ENCODE measurements at places on chromosomes 13 and 19. TPM values are rescaled to one million over a fixed set of nuclear protein-coding genes. Genes with fewer than 3 reads are reported as not detected.

DNA sequence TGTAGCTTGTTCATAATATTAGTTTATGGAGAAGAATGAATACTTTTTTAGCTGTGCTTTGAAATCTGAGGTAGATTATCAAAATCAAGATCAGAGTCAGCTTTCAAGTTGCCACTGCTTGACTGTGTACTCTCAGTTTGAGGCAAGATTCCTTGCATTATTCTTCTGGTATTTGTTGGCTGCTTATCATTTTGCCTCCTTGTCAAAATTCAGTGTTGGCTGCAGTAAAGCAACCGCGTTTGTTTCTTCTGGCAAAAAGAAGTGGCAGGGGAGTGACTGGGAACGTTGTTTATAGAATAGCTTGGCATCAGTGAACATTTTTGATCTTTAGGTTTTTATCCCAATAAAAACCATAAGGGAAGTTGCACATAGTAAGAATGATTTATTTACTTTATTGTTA is 419.3 kb upstream of the GPC6 start:
- H3K27ac ChIP-seq = no peak overlapping the region
- no peak overlapping the region for H3K4me3 ChIP-seq
- H3K27me3 ChIP-seq = no peaks in the 10 kb centered on the region
- no peaks in the 10 kb centered on the region for H3K36me3 ChIP-seq
- peaks cover 4% of the 10 kb centered on the region for H3K4me1 ChIP-seq

GRCh38 chr13:23922005-23922932 is 25.0 kb upstream of the C1QTNF9B start:
- no peak overlapping the region for H3K4me3 ChIP-seq
- H3K4me1 ChIP-seq = no peaks in the 10 kb centered on the region
- peaks cover 17% of the 10 kb centered on the region for H3K27me3 ChIP-seq

DNA sequence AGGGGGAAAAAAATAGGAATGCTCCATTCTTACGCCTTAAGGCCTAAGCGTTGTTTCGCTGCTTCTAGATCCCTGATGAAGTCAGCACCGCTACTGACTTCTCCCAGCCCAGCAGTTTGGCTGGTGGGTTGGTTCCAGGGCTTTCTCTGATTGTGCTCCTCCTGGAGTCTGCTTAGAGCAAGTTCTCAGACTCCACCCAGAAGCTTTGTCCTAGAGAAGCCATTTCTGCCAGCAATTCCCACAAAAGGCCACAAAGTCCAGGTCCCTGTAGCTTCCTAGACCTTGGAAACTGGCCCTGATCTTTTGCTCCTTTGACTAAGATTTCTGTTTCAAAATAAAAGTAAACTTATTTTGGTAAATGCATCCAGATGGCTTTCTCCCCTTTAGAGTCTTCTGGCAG is 65.4 kb downstream of the KCTD12 start:
- H3K4me3 ChIP-seq = no peak overlapping the region
- no peak for DNase-seq
- H3K27ac ChIP-seq = no peak overlapping the region
- H3K36me3 ChIP-seq = no peaks in the 10 kb centered on the region
- no peaks in the 10 kb centered on the region for H3K27me3 ChIP-seq
- no peaks in the 10 kb centered on the region for H3K4me1 ChIP-seq

DNA sequence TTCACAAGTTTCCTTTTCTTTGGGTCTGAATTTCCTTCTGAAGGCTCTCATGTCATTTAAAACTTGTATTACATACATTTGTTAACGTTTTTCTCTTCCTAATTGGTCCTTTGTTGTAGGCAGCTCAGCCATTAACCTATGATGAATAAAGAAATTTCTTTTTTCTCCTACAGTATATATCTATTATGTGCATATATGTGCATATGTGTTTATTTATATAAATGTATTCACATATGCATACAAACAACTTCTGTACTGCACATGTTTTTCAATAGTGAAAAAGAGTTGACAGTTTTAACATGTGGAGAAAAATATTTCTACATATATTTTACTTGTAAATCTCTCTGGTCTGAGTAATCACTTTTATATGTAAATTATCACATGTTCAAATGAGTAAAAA is 1674.9 kb upstream of the PCDH20 start:
- H3K36me3 ChIP-seq = no peaks in the 10 kb centered on the region
- H3K27ac ChIP-seq = no peak overlapping the region
- H3K4me1 ChIP-seq = no peaks in the 10 kb centered on the region
- H3K4me3 ChIP-seq = no peak overlapping the region
- DNase-seq = no peak

DNA sequence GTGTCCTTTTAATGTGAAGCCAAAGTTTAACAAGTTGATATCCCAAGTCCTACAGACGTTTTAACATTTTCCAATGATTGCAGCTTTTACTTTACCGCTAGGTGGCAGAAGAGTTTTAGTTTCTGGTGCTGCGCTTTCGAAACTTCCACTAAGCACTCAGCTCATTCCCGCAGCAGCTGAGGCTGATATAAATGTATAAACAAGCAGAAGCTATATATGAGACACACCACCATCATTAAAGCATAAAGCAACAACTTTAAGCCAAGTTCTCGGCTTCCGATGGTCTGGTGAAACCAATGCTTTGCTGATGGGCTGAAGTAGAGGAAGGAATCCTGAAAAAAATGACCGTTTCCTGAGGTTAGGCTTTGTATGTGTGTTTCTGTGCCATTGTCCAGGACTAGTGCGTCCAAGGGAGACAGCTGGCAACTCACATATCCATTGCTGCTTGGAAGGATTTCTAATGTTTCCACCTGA is 753.9 kb downstream of the OLFM4 start:
- no peaks in the 10 kb centered on the region for H3K36me3 ChIP-seq
- H3K27me3 ChIP-seq = no peaks in the 10 kb centered on the region
- peaks cover 5% of the 10 kb centered on the region for H3K4me1 ChIP-seq
- H3K4me3 ChIP-seq = no peak overlapping the region

DNA sequence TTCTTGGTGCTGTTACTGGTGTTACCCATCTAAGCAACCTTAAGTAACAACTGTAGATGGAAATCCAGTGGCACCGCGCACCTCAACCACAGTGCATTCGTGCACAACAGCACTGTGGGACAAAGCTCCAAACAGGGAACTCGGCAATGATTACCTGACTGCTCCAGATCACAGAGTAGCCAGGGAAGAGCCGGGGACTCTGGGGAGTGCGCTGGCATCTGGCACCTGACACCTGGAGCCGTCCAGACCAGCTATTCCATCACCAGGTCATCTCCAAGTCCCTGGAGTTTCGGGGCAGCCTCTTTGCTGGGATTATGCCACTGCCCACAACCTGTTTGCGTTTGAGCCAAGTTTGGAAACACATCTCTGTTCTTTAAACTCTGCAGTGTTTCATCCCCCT is 62.0 kb downstream of the COL4A1 start:
- H3K4me1 ChIP-seq = peaks cover 12% of the 10 kb centered on the region
- H3K36me3 ChIP-seq = no peaks in the 10 kb centered on the region
- H3K27me3 ChIP-seq = no peaks in the 10 kb centered on the region
- no peak overlapping the region for H3K4me3 ChIP-seq
- H3K27ac ChIP-seq = peak overlapping the region; percentile 83

DNA sequence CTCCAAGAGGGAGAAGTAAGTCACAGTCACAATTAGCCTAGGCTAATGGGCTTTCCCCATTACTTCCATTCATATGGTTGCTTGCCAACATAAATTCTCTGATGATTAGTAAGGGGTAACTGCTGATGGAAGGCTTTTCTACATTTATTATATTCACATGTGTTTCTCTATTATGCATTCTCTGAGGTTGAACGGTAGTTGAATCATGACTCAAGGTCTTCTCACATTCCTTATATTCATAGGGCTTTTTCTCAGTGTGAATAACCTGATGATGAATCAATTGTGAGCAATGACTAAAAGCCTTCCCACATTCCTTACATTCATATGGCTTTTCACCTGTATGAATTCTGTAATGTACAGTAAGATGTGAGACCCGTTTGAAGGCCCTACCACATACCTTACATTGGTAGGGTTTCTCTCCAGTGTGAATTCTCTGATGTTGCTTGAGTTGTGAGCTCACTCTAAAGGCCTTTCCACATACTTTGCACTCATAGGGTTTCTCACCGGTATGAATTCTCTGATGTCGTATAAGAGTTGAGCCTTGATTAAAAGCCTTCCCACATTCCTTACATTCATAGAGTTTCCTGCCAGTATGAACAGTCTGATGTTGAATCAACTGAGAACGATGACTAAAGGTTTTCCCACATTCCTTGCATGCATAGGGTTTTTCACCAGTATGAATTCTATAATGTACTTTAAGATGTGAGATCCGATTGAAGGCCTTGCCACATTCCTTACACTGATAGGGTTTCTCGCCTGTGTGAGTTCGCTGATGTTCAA is 9.3 kb downstream of the ZNF582 start:
- H3K4me3 ChIP-seq = no peak overlapping the region
- no peaks in the 10 kb centered on the region for H3K36me3 ChIP-seq
- DNase-seq = no peak
- H3K27me3 ChIP-seq = no peaks in the 10 kb centered on the region
- H3K27ac ChIP-seq = no peak overlapping the region

- no peak for DNase-seq
- no peak overlapping the region for H3K4me3 ChIP-seq
- no peaks in the 10 kb centered on the region for H3K4me1 ChIP-seq
- no peaks in the 10 kb centered on the region for H3K27me3 ChIP-seq
- no peaks in the 10 kb centered on the region for H3K36me3 ChIP-seq
Observed at GRCh38 chr19:6677495-6677882, 7.5 kb upstream of the TNFSF14 start.

DNA sequence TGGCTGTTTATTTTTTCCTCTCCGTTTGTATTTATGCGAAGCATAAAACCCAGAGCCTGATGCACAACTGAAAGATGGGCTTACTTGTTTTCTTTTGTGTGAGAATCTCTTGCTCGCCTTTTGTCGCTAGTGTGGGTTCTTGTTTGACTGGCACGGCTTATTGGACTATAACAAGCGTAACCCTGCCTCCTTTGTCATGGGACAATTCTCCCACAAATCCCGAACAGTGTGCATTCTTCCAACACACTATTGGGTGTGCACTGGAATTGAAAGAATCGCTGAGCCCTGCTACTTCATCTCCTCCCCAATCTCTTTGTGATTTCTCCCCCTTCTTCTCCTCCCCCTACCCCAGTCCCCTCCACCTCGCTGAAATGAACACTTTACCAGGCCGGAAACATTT is 110.8 kb downstream of the ZIC5 start:
- no peaks in the 10 kb centered on the region for H3K27me3 ChIP-seq
- no peak overlapping the region for H3K27ac ChIP-seq
- H3K36me3 ChIP-seq = no peaks in the 10 kb centered on the region
- no peaks in the 10 kb centered on the region for H3K4me1 ChIP-seq

GRCh38 chr13:44396701-44397580 is 23.3 kb downstream of the SERP2 start:
- no peaks in the 10 kb centered on the region for H3K36me3 ChIP-seq
- H3K4me1 ChIP-seq = no peaks in the 10 kb centered on the region
- DNase-seq = no peak
- H3K27ac ChIP-seq = peak overlapping the region; percentile 57
- H3K4me3 ChIP-seq = no peak overlapping the region

DNA sequence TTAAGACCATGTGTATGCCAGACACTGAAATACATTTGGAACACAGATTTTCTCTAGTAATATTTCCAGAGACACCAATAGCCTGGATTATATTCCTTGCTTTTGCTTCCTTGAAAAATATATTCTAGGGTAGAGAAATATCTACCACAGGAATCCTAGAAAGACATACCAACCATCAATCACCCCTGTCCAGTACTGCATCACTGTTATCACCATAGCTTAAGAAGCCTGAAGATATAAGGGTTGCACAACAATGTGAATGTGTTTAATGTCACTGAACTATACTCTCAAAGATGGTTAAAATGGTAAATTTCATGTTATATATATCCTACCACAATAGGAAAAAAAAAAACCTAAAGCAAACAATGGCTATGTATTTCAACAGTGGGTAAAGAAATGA is 163.6 kb downstream of the DIAPH3 start:
- H3K36me3 ChIP-seq = no peaks in the 10 kb centered on the region
- H3K27ac ChIP-seq = no peak overlapping the region
- no peaks in the 10 kb centered on the region for H3K4me1 ChIP-seq
- no peak overlapping the region for H3K4me3 ChIP-seq
- no peak for DNase-seq
- no peaks in the 10 kb centered on the region for H3K27me3 ChIP-seq

GRCh38 chr13:99959540-99960230 is 11.9 kb downstream of the ZIC5 start:
- H3K4me3 ChIP-seq = no peak overlapping the region
- DNase-seq = no peak
- H3K36me3 ChIP-seq = no peaks in the 10 kb centered on the region
- peaks cover 100% of the 10 kb centered on the region for H3K27me3 ChIP-seq

DNA sequence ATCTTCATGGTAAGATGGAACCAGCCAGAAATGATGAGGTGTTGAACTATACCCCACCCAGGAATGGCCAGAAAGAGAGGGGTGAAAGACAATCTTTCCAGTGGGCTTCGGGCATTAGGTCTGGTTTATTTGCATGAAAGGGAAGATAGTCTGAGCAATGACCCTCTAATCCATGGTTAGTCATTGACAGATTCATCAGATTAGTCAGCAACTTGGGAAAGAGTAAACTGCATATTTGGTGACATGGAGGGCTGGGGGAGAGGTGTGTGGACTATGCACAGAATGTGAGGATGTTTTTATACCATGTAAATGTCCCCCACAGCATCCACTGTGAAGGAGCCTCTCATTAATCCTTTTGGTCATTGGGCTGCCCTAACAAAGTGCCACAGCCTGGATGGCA is 30.1 kb upstream of the USP12 start:
- no peak for DNase-seq
- H3K27me3 ChIP-seq = no peaks in the 10 kb centered on the region
- no peaks in the 10 kb centered on the region for H3K36me3 ChIP-seq
- H3K27ac ChIP-seq = no peak overlapping the region
- H3K4me3 ChIP-seq = no peak overlapping the region

DNA sequence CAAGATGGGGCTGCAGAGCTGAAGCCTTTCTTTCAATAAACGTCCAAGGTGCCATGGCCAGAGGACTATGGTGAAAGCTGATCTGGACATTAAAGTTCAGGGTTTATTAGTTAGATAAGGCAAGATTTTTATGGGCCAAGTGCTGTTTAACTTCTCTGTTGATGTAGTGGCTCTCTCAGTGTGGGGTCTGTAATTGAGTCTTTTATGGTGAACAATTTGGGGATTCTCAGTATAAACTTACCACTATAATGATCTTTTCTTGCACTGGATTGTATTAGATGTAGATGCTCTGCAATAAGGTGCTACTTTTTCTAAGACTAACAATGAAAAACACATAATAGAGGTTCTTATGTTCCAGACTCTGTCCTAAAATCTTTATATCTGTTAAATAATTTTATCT is 190.1 kb upstream of the KLF12 start:
- H3K4me1 ChIP-seq = no peaks in the 10 kb centered on the region
- no peaks in the 10 kb centered on the region for H3K36me3 ChIP-seq
- DNase-seq = no peak
- H3K4me3 ChIP-seq = no peak overlapping the region
- no peaks in the 10 kb centered on the region for H3K27me3 ChIP-seq

GRCh38 chr13:81987159-81987558 is 1646.2 kb upstream of the SPRY2 start:
- H3K36me3 ChIP-seq = no peaks in the 10 kb centered on the region
- H3K4me1 ChIP-seq = no peaks in the 10 kb centered on the region
- no peak for DNase-seq
- no peak overlapping the region for H3K4me3 ChIP-seq
- no peaks in the 10 kb centered on the region for H3K27me3 ChIP-seq

Gene ASPDH
- total RNA-seq = not detected

Gene CYP4F11
- not detected for total RNA-seq

Gene ANGPTL8
- total RNA-seq = not detected

Gene ATP8A2
- 0.20 TPM for total RNA-seq

Gene PNMA8A
- 0.68 TPM for total RNA-seq

Gene FFAR3
- not detected for total RNA-seq

Gene CCDC70
- not detected for total RNA-seq

Gene SIGLEC14
- 2.2 TPM for total RNA-seq

All from transverse colon (tissue), 4 donors.